Activated CD4-positive, alpha-beta memory T cell treated with anti-CD3 and anti-CD28 coated beads for 36 hours (primary cell): ENCODE measurements at places on chromosomes 3 and 15. TPM values are rescaled to one million over a fixed set of nuclear protein-coding genes. Genes with fewer than 3 reads are reported as not detected.
A peak's percentile ranks its signal among the peaks of the same experiment; 100 is the strongest.

GRCh38 chr3:135516143-135516542, 449.4 kb upstream of the PPP2R3A start:
- H3K27ac ChIP-seq, result no peak overlapping the region
- DNase-seq, result no peak
- no peaks in the 10 kb centered on the region for H3K27me3 ChIP-seq
- no peaks in the 10 kb centered on the region for H3K4me1 ChIP-seq

GRCh38 chr15:56817321-56818080, 84.2 kb upstream of the ZNF280D start:
- no peak overlapping the region for H3K4me3 ChIP-seq
- no peak for DNase-seq
- no peak overlapping the region for H3K27ac ChIP-seq
- H3K4me1 ChIP-seq, result no peaks in the 10 kb centered on the region

DNA sequence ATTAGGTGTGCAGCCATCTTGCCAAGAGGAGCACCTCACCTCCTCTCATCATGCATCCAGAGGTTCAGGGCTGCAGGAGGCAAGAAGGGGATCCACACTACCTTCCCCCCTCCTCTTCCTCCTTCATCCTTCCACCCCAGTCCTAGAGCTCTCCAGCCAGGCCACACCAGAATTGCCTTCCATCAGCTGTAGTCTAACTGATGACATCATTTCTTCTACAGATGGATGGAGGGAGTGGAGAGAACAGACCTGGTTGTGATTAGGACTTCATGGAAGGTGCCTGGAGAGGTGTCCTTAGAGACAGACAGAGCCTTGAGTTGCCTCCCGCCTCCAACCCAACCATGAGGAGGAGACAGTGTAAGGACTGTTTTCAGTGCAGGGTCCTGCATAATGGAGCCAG, 14.9 kb downstream of the SEMA5B start:
- H3K27me3 ChIP-seq, result peaks cover 25% of the 10 kb centered on the region
- H3K27ac ChIP-seq, result no peak overlapping the region
- no peak for DNase-seq

DNA sequence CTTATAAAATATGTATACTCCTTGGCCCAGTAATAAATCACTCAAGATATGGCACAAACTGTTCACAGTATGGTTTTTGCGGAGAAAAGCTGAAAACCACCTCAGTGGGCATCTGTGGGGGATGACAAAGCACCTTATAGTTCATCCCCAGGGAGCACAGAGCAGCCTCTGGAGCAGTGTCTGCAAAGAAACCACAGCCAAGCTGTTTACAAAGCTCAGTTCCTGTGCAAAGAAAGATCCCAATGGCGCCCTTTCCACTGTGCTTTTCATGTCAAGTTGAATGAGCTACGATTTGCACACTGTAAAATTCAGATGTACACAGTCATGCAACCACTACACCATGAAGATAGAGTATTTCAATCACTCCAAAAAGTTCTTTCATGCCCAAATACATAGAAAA, 2.5 kb upstream of the EFCC1 start:
- no peak overlapping the region for H3K27ac ChIP-seq
- no peak for DNase-seq
- no peaks in the 10 kb centered on the region for H3K36me3 ChIP-seq
- peaks cover 32% of the 10 kb centered on the region for H3K4me1 ChIP-seq

- H3K27me3 ChIP-seq, result peaks cover 3% of the 10 kb centered on the region
- H3K4me1 ChIP-seq, result no peaks in the 10 kb centered on the region
- H3K36me3 ChIP-seq, result no peaks in the 10 kb centered on the region
- no peak overlapping the region for H3K27ac ChIP-seq
Measured at GRCh38 chr15:71044006-71044405, 71.3 kb upstream of the THSD4 start.

GRCh38 chr3:40366203-40367162, 20.5 kb upstream of the ENTPD3 start:
- no peak overlapping the region for H3K27ac ChIP-seq
- no peak for DNase-seq
- H3K27me3 ChIP-seq, result peaks cover 26% of the 10 kb centered on the region
- no peaks in the 10 kb centered on the region for H3K36me3 ChIP-seq
- H3K4me3 ChIP-seq, result no peak overlapping the region

GRCh38 chr15:91192285-91192684, 92.2 kb downstream of the SV2B start:
- no peaks in the 10 kb centered on the region for H3K4me1 ChIP-seq
- H3K27me3 ChIP-seq, result peaks cover 19% of the 10 kb centered on the region
- no peak for DNase-seq
- H3K36me3 ChIP-seq, result no peaks in the 10 kb centered on the region
- H3K27ac ChIP-seq, result no peak overlapping the region
- no peak overlapping the region for H3K4me3 ChIP-seq

GRCh38 chr3:174191895-174192294, 667.2 kb upstream of the NAALADL2 start:
- no peak for DNase-seq
- no peaks in the 10 kb centered on the region for H3K36me3 ChIP-seq
- no peak overlapping the region for H3K27ac ChIP-seq
- H3K4me3 ChIP-seq, result no peak overlapping the region

- H3K36me3 ChIP-seq, result no peaks in the 10 kb centered on the region
- H3K27me3 ChIP-seq, result no peaks in the 10 kb centered on the region
- H3K4me3 ChIP-seq, result no peak overlapping the region
- H3K4me1 ChIP-seq, result peaks cover 3% of the 10 kb centered on the region
Measured at GRCh38 chr3:61182662-61183061, 68.6 kb downstream of the FHIT start.

DNA sequence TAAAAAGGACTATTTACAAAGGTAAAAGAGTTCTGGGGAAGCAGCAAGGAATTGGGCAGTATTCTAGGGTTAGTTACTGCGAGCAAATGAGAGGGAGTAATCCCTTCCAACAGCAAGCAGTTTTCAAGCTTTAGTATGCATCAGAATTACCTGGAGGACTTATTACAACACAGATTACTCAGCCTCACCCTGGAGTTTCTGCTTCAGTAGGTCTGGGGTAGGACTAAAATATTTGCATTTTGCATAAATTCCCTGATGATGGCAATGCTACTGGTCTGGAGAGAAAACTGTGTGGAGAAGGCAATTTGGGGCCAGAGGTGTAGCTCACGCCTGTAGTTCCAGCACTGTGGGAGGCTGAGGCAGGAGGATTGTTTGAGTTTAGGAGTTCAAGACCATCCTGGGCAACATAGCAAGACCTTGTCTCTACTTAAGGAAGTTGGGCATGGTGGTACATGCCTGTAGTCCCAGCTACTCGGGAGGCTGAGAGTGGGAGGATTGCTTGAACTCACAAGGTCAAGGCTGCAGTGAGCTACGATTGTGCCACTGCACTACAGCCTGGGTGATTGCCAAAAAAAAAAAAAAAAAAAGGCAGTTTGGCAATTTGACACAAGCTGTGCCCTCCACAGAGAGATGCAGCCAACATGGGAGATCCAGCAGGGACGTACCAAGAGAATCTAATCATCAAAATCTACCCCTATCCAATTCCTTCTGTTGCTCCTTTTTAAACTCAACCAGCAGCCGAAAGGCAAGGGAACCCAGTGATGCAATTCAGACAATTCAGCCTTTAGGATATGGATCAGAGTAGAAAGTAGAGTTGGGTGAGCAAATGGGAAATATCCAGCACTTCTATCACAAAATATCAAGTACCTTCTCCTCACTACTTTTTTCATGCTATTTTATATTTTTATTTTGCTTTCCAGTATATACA, 27.1 kb upstream of the AP4E1 start:
- H3K4me3 ChIP-seq, result no peak overlapping the region
- peaks cover 81% of the 10 kb centered on the region for H3K4me1 ChIP-seq

- H3K36me3 ChIP-seq, result no peaks in the 10 kb centered on the region
- H3K27ac ChIP-seq, result no peak overlapping the region
- no peaks in the 10 kb centered on the region for H3K4me1 ChIP-seq
- H3K4me3 ChIP-seq, result no peak overlapping the region
- H3K27me3 ChIP-seq, result no peaks in the 10 kb centered on the region
Measured at GRCh38 chr3:65484964-65485363, 553.8 kb downstream of the MAGI1 start.

- peaks cover 9% of the 10 kb centered on the region for H3K27me3 ChIP-seq
- H3K4me3 ChIP-seq, result no peak overlapping the region
- no peak overlapping the region for H3K27ac ChIP-seq
- no peaks in the 10 kb centered on the region for H3K36me3 ChIP-seq
Measured at GRCh38 chr3:6867269-6867668, 6.4 kb downstream of the GRM7 start.

DNA sequence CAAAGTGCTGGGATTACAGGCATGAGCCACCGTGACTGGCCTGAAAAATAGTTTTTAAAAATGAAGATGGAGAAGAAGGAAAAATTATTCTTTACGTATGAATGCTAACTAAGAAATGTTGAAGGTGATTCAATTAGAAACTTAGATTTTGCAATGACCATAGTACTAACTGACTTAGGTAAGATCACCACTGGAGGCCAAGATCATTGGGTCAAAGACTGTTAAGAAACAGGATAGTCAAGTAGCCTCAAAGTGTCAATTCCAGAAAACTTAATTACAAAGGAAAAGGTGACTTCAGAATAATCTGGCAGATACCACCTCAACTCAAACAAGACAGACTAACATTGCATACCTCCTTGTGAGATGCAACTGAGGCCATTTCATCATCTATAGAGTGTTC, 119.3 kb downstream of the FRMD4B start:
- no peak overlapping the region for H3K27ac ChIP-seq
- DNase-seq, result no peak
- no peaks in the 10 kb centered on the region for H3K4me1 ChIP-seq
- H3K4me3 ChIP-seq, result no peak overlapping the region

GRCh38 chr3:51391566-51392354, 675 bp downstream of the RBM15B start:
- peaks cover 43% of the 10 kb centered on the region for H3K36me3 ChIP-seq
- no peaks in the 10 kb centered on the region for H3K27me3 ChIP-seq
- peaks cover 82% of the 10 kb centered on the region for H3K4me1 ChIP-seq
- peak overlapping the region; percentile 86 for H3K4me3 ChIP-seq
- H3K27ac ChIP-seq, result peak overlapping the region; percentile 87

DNA sequence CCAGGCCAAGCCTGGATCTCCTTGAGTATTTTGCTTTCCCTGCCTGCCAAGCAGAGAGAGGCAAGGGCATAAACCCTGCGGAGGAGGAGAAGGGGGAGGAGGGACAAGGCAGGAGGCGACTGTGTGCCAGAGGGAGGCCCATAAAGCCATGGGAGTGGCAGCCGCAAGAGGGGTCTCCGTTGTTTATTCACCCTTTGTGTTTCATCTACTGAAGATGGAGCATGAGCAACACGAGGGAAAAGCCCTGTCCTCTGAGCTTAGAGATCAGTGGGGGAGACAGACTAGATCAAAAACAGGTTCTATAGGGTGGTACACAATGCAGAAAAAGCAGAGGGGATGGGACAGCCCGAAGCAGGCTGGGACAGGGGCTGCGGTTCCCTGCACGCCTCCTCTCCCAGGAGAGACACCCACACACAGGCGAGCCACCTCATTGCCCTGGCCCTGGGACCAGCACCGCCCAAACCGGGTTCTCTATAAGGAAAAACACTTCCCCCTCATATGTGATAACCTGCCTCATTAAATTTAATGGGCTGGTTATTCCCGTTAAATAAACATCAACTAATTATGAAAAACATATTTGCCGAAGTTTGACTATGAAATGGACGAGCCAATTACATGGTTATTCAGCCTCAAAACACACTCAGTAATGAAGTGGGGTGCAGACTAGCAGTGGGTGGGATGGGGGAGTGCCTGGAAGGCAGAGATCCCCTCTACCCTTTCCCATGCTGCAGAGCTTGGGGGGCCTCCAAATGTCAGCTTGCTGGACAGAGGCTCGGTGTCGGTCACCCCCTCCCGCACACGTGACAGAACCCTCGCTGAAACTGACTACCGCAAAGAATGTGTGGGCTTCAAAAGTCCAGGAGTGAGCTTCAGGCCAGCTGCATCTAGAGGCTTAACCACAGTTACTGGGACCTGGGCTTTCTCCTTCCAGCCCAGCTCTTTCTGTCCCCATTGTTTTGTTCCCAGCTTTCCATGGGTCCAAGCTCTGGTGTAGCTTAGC, 14.2 kb upstream of the PLXNA1 start:
- no peak overlapping the region for H3K27ac ChIP-seq
- H3K4me3 ChIP-seq, result no peak overlapping the region
- no peak for DNase-seq
- no peaks in the 10 kb centered on the region for H3K4me1 ChIP-seq
- H3K36me3 ChIP-seq, result no peaks in the 10 kb centered on the region

- H3K4me3 ChIP-seq, result no peak overlapping the region
- DNase-seq, result no peak
- H3K4me1 ChIP-seq, result no peaks in the 10 kb centered on the region
- no peak overlapping the region for H3K27ac ChIP-seq
Measured at GRCh38 chr3:148229107-148229506, 468.6 kb upstream of the AGTR1 start.

DNA sequence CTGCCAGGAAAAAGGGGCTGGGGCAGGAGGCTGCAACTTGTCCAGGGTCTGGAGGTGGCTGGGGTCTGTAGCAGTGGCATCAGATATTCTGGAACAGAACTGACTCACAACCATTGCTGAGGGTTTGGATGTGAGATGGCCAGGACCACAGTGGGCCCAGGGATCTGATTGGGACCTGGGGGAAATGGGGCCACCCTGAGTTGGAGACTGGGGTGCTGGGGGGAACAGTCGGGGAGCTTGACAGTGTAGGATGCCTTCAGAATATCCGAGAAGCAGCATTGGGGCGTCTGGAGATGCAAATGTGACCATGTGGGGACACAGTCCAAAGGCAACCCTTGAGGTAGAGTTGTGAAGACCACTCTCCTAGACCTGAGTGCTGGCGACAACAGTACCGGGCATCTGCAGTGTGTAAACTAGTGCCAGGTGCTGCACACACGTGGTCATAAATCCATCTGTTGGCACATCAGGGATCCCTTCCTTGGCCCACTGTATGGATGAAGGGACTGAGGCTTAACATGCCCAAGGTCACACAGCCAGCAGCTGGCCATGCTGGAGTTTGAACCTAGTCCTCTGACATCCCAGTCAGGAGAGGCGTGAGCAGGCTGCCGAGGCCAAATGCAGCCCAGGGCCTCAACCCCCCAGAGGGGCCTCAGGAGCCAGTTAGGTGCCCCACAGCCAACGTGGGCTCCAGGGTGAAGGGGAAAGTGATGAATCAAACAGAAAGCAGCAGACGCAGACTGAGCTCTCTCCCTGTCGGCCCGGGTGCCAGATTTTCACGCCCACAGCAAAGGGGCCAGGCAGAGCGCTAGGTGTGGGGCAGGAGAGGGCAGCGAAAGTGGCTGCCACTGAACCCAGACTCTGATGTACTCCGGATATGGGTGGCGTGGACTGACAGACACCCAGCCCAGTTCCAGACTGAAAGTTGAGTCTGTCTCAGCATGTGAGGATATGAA, 18.8 kb downstream of the HEMK1 start:
- H3K27ac ChIP-seq, result peak overlapping the region; percentile 98
- peak; percentile 96 for DNase-seq
- H3K36me3 ChIP-seq, result peaks cover 42% of the 10 kb centered on the region
- peaks cover 94% of the 10 kb centered on the region for H3K4me1 ChIP-seq

Gene GOLGA6A
- total RNA-seq, result not detected

Gene PLCD1
- total RNA-seq, result 17.6 TPM

Gene EXD1
- not detected for total RNA-seq
